ENCODE measurements at places on chromosomes 2 and 18.

DNA sequence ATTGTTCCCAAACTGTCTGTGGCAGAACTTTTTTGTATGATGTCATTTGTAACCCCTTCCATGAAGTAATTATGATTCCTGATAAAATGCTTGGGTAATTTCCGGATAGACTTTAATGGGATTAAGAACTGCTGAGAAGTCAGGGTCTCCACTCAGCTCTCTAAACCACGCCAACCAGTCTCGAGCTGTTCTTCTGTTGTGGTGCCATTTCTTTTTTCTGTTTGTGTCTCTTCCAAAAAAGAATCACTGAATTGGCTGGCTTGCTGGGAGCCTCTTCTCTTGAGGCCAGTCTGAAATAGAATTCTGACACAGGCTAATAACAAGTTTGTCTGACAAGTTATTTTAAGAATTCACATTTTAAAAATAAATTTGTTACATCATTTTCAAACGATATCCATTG is 198.9 kb downstream of the BCL2 start:
- no peak for DNase-seq

DNA sequence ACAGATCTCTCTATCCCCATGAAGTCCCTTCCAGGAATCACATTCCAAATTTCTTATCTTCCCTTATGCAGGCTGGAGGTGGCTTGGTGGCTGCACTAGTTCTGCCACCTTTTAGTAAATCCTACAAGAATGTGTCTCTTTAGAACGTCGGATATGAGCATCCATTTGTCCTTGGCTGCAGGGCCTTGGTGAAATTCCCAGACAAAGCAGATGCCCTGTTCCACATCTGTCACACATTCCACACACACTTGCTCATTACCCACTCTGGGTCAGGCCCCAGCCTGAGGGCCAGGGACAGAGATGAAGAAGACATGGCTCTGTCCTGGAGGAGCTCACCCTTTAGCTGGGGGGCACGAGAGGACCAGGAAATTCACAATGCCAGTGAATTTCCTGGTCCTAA is 31.2 kb upstream of the GPR17 start:
- DNase-seq: no peak

DNA sequence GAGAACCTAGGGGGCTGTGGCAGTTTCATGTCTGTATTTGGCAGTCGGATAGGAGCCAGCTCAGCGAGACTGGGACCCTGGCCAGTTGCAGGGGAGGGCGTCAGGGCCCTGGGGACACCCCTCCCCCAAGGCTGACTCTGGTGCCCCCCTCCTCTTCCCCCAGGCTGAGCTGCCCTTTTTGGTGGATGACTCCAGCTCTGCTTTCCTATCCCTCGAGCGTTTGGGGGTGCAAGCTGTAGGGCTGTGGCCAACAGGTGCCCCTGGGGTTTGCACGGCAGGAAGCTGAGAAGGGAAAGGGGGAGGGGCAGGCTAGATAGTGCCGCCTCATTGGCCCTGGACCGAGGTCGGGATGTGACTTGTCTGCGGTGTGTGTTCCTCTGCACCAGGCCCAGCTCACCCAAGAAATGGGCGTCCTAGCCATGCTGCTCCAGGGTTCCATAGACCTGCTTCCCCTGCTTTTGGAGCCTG is 26.4 kb downstream of the SPEG start:
- no peak for DNase-seq

GRCh38 chr2:116718451-116718850 is 1096.0 kb upstream of the DDX18 start:
- no peak for DNase-seq

DNA sequence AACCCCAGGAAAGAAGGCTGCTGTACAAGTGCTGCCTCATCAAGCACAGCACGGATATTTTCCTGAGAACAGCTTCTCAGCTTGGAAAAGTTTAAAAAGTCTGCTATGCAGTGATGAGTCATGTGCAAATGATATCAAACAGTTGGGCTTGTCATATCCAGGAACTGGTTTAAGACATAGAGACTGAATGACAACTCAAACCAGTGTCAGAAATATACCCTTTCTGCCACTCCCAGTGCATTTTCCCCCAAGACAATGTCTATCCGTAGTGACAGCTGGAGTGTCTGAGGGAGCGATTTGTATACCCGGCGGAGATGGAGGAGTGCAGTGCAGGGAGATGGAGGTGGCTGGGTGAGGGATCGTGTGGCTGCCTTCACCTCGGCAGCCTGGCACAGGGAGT is 28.2 kb downstream of the SOX11 start:
- DNase-seq: no peak

- DNase-seq: no peak
Observed at GRCh38 chr2:50765146-50765545, 266.8 kb downstream of the NRXN1 start.

- DNase-seq: no peak
Observed at GRCh38 chr2:65075176-65075575, 19.0 kb downstream of the CEP68 start.

DNA sequence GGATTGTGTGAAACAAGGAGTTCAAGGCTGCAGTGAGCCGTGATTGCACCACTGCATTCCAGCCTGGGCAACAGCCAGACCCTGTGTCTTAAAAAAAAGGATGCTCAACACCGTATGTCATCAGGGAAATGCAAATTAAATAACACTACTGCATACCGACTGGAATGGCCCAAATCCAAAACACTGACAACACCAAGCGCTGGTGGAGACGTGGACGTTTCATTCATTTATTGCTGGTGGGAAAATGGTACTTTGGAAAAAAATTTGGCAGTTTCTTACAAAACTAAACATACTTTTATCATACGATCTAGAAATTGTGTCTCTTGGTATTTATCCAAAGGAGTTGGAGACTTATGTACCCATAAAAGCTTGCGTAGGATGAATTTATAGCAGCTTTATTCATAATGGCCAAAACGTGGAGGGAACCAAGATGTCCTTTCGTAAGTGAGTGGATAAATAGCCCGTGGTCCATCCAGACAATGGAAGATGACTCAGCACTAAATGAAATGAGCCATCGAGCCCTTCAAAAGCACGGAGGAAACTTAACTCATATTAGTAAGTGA is 24.2 kb downstream of the NEU4 start:
- DNase-seq: no peak

DNA sequence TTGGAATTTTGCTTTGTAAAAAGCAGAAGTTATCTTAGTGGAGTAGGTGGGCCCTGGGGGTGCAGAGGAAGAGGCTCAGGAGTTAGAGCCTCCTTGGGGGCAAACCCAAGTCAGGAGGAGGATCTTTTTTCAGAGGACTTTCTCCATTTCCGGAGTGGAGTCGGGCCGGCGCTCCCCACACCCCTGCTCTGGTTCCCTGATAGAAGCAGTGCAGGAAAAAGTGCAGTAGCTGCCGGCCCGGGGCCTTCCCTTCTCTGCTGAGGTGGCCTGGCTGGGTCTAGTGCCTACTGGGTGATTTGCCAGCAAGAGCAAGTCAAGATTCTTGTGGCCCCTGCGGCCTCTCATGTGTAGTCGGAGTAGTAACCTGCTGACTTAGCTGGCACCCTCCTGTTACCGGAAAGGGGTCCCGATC is 124.2 kb upstream of the HS6ST1 start:
- DNase-seq: peak; percentile 45

GRCh38 chr2:79771493-79771892 is 258.6 kb downstream of the CTNNA2 start:
- DNase-seq: no peak

- DNase-seq: no peak
Observed at GRCh38 chr2:237140689-237141285, 55.1 kb downstream of the COPS8 start.

GRCh38 chr18:58400331-58400870 is 228.5 kb downstream of the ALPK2 start:
- no peak for DNase-seq

DNA sequence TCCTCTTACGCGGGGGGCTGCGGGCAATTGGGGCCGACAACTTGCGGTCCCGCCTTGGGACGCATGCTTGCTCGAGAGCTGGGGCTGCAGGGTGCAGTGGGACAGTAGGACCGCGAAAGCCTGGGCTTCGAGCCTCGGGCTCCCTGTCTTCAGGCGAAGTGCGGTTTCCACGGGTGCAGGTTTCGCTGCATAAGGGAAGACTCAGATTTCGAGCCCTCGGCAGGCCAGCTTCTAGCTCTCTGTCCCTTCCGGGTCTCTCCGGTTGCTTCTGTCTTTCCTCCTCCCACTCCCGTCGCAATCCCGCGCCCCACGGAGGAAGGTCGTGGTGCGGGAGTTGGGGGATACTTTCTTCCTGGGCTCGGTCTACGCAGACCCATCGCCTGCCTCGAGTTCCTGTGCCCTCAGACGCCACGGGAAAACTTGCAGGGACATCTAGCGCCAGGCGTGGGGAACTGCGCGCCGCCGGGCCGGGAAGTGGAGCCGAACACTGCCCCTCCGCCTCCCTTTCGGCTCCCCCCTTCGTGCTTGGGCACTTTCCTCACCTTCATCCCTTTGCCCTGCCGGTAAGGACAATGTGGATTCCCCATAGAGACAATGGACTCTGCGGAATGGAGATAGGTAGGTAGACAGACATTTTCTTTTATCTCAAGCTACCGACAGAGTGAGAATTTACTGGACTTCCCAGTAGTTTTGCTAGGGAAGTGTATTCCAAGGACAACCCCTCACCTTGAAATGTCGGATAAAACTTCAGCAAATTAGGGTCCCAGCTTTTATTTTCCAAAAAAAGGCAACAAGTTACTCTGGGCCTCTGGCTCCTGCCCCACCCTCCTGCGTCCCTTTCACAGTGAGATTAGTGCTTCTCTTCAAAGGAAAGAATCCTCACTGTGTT is 4.2 kb upstream of the HOXD13 start:
- DNase-seq: no peak

- no peak for DNase-seq
Observed at GRCh38 chr18:26863122-26863879, 2.2 kb downstream of the AQP4 start.

- DNase-seq: no peak
Observed at GRCh38 chr2:235533198-235533597, 39.4 kb downstream of the AGAP1 start.

DNA sequence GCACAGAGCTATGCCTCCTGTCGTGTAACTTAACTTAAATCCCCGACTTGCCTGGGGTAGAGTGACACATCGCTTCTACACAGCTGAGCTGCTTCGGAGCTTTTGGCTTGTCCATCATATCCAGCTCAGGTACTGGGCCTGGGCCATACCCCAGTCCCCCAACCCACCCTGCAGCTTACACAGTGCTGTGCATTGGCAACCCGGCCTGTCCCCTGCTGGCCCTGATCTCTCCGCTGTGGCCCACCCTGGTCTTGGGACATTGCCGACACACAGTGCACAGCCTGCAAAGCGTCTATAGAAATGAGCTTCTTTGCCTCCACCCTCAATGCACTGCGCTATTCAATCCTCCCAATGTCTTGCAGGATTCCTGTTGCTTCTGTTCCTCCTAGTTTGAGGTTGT is 342.8 kb upstream of the RAB6C start:
- no peak for DNase-seq

DNA sequence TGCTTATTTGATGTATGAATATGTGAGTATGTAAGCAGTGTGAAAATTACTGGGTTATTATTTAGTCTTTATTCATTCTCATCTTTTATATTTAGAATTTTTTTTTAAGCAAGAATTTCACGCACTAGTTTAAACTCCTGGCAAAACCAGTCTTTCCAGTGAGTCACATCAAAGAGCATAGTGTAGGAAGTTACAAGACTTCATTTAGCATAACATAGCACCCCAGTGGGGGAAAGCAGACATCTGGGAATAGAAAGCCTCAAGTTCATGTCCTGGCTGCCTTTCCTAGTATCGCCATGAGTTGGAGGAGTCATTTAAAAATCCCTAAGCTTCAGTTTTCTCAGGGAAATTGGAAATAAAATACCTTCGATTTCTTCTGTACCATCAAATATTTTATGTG is 408.3 kb downstream of the NUP35 start:
- no peak for DNase-seq

GRCh38 chr2:147511491-147511948 is 333.3 kb upstream of the ACVR2A start:
- DNase-seq: peak; percentile 18

GRCh38 chr2:233119123-233119522 is 59.0 kb downstream of the INPP5D start:
- no peak for DNase-seq

DNA sequence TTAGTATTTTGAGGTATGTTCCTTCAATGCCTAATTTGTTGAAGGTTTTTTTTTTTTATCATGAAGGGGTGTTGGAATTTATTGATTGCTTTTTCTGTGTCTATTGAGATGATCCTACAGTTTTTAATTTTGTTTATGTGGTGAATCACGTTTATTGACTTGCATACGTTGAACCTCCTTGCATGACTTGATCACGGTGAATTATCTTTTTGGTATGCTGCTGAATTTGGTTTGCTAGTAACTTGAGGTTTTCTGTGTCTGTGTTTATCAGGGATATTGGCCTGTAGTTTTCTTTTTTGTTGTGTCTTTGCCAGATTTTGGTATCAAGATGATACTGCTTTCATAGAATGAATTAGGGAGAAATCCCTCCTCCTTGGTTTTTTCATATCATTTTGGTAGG is 23.9 kb downstream of the CLIP4 start:
- DNase-seq: no peak

GRCh38 chr18:63292831-63293683 is 26.5 kb downstream of the BCL2 start:
- no peak for DNase-seq

DNA sequence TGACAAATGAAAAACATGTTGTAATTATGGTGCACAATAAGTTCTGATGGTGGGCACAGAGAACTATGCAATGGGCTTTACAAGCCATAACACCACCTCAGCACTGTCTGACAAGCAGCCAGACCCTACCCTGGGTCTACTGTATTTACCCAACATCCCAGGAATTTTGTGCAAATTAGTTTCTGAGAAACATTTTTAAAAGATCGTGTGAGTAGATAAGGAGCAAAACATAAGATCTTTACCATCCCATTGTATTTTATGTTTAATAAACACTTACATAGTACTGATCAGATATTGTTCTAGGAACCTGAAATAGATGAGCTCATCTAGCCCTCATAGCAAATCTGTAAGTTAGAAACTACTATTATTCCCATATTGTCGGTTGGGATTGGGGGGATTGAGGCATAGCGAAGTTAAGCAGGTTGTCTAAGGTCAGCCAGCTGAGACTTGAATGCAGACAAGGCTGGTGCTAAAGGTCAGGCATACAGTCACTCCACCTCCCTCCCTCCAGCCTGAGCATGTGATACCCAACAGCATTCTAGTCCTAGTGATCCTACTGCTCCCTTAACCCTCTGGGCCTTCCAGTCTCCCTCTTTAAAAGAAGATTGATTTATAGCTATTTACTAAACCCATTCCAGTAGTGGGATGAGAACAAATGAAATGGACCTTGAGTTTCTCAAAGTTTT is 67.4 kb upstream of the STAM2 start:
- no peak for DNase-seq

DNA sequence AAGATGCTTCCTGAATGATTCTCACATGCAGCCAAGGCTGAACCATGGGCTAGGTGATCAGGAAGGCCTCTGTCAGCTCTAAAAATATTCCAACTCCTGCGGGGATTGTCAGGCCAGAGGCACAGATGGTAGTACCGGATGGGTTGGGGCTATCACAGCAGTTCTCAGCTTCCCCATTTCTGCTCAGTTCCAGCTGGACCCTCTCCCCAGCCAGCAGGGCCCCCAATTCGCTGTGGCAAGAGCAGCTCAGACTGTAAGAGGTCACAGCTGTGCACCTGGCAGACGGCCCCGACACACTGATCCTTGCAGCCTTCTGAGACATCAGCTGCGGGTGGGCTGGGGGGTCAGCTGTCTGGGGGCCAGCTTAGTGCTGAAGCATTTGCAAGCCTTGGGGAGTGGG is 43.6 kb upstream of the TCF7L1 start:
- no peak for DNase-seq

GRCh38 chr2:241073166-241074064 is 28.7 kb downstream of the MTERF4 start:
- no peak for DNase-seq

Data from common myeloid progenitor, CD34-positive (primary cell).